ENCODE measurements at places on chromosomes 7 and 10. TPM values are rescaled to one million over a fixed set of nuclear protein-coding genes. Genes with fewer than 3 reads are reported as not detected.

GAD2 gene
- not detected for total RNA-seq

SPDYE16 gene
- 0.22 TPM for total RNA-seq

RBM20 gene
- 101 TPM for total RNA-seq

GIMAP7 gene
- 16.8 TPM for total RNA-seq

PRSS1 gene
- not detected for total RNA-seq

TLX1 gene
- not detected for total RNA-seq

CCDC136 gene
- 8.2 TPM for total RNA-seq

FAM170B gene
- not detected for total RNA-seq

NRP1 gene
- total RNA-seq, result 168 TPM

CD36 gene
- total RNA-seq, result 1,018 TPM
